ENCODE measurements at places on chromosomes 1 and 21. TPM values are rescaled to one million over a fixed set of nuclear protein-coding genes. Genes with fewer than 3 reads are reported as not detected.

The SLC1A7 gene
- total RNA-seq, result not detected

The CHRM3 gene
- total RNA-seq, result under 0.01 TPM

The CNR2 gene
- total RNA-seq, result not detected

The ABL2 gene
- total RNA-seq, result 119 TPM

The PAPPA2 gene
- 3.4 TPM for total RNA-seq

The ARTN gene
- 0.09 TPM for total RNA-seq

The RHEX gene
- not detected for total RNA-seq

The ADAMTS1 gene
- 72.0 TPM for total RNA-seq

The AQP10 gene
- total RNA-seq, result not detected

The CFAP141 gene
- total RNA-seq, result not detected

The RIPPLY3 gene
- total RNA-seq, result not detected

The PSMB4 gene
- 427 TPM for total RNA-seq

The HLX gene
- 13.8 TPM for total RNA-seq

The SMPDL3B gene
- total RNA-seq, result 0.09 TPM

The HEYL gene
- not detected for total RNA-seq

The SDHB gene
- total RNA-seq, result 147 TPM

The LBR gene
- 54.8 TPM for total RNA-seq

The COL16A1 gene
- 0.54 TPM for total RNA-seq

The C1orf94 gene
- not detected for total RNA-seq

The DTL gene
- total RNA-seq, result 4.9 TPM

The RBM15 gene
- total RNA-seq, result 38.4 TPM

The HSD3B1 gene
- not detected for total RNA-seq

Data from endothelial cell of coronary artery (primary cell).